ENCODE measurements at places on chromosomes 5 and 9.

DNA sequence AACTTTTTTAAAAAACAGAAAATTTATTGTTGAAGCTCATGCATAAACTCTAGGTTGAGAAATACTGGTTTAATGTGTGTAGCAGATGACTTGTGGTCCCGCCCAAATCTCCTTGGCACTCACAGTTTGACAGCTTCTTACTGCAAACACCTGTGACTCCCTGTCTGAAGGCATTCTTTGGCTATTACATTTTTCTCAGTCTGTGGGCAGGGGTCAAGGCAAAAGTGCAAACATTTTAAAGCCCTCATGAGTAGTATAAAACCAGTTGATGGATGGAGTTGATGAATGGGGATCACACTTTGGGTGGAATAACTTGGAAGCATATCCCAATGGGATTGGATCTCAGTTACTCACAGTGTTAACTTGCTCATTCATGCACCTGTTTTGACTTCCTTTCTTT lies 1007.0 kb upstream of the NUDT12 start:
- DNase-seq: no peak

DNA sequence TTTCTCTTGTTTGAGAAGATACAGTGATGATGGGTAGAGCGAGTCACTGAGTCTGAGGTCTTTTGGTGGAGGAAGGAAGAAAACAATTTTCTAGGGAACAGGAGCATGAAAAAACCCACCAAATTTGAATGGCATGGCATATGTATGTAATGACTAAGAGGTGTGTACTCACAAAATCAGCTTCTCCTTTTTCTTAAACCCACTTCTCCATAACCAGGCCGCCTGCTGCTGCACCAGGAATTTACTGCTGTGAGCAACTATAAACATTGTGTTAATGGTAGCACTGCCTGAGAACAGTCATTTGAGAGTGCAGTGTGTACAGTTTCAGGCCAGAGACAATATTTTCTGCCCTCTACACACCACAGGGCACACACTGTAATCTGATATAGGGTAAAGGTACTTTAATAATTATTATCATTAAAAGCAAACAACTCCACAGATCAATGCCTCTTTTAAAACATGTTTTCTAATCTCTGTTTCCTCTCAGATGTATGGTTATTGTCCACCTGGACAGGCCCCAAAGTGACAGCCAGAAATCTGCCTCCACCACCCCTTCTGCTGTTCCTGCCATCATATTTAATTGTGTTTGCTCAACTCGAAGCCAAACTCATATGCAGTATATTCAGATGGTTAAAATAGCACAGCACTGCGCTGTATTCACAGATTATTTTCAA lies 241.6 kb downstream of the KIAA0825 start:
- no peak for DNase-seq

DNA sequence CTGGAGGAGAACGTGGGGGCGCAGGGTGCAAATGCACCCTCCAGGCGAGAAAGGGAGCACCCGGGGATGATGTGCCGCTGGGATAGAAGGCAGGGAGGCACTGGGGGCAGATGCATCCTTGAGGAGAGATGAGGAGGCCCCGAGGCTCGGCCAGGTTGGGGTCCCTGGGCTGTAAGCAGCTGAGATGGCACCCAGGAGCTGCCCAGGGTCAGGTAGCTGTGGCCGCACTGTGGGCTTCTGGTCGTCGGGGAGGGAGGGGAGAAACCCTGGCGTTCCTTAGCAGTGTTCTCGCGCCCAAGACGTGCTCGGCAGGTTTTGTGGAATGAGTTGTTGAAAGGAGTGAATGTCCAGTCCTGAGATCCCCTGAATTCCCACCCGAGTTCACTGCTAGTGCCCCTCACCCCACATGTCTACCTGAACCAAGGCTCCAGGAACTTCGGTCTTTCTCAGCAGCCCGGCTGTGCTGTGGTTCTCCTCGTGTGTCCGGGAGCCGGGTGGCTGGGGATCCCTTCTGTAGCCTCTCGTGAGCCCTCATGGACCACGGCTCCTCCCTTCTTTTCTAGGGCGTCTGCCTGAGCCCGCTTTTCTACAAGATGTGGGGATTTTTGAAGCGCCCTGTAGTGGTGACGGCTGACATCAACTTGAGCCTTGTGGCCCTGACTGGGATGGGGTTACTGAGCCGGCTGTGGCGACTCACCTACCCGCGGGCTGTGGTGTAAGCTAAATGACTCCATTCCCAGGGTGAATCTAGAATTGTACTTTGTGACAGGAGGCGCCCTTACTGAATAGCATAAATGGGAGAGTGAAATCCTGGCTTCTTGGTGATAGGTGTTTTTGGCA lies 1.1 kb downstream of the POMT1 start:
- DNase-seq: no peak

- DNase-seq: no peak
Measured at GRCh38 chr9:129697656-129698253, 32.3 kb downstream of the PRRX2 start.

- DNase-seq: no peak
Measured at GRCh38 chr5:131379723-131380122, 115.9 kb downstream of the CDC42SE2 start.

GRCh38 chr9:19442240-19442639 lies 33.4 kb downstream of the ACER2 start:
- DNase-seq: no peak

DNA sequence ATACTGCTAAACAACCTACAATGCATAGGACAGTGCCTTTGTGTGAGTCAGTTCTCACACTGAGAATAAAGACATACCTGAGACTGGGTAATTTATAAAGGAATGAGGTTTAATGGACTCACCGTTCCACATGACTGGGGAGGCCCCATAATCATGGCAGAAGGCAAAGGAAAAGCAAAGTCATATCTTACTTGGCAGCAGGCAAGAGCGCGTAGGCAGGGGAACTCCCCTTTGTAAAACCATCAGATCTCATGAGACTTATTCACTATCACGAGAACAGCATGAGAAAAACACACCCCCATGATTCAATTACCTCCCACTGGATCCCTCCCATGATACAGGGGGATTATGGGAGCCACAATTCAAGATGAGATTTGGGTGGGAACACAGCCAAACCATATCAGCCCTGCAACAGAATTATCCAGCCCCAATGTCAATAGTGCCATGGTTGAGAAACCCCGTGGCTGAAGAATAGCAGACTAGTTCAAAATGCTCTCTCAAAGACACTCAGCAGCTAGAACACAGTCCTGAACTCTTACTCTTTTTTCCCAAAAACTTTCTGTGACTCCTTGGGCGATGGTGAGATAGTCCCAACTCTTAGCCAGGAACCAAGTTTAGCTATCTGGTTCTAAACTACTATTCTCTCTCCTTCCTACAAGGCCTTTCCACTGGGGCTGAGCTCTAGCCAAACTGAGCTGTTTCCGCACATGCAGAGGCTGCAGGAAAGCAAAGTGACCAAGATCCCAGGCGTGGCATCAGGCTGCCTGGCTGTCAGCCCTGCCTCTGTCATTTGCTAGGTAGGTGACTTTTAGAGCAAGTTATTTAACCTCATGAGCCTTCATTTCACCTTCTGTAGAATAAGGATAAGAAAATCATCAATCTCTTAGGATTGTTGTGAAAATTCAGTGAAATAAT lies 21.7 kb downstream of the FAT2 start:
- no peak for DNase-seq

DNA sequence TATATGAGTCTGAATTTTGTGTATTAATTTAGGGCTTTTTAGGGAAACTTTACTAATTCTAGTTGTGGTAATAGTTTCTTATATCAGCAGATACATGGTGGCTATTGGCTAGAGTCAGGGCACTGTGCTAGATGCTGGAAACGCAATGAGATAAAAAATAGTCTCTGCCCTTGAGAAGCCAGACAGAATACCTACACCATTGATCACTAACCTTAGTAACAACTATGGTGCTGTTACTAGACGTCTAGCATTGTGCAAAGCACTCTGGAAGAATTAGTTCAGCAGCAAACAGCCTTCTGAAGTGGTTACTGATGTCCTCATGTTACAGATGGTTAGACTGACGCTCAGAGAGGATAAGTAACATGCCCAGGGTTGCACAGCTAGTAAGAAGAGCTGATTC lies 61.8 kb downstream of the GDA start:
- no peak for DNase-seq

Data from NCI-H446 (cell line).